ENCODE measurements at places on chromosomes 1 and 21.
A peak's percentile ranks its signal among the peaks of the same experiment; 100 is the strongest.

DNA sequence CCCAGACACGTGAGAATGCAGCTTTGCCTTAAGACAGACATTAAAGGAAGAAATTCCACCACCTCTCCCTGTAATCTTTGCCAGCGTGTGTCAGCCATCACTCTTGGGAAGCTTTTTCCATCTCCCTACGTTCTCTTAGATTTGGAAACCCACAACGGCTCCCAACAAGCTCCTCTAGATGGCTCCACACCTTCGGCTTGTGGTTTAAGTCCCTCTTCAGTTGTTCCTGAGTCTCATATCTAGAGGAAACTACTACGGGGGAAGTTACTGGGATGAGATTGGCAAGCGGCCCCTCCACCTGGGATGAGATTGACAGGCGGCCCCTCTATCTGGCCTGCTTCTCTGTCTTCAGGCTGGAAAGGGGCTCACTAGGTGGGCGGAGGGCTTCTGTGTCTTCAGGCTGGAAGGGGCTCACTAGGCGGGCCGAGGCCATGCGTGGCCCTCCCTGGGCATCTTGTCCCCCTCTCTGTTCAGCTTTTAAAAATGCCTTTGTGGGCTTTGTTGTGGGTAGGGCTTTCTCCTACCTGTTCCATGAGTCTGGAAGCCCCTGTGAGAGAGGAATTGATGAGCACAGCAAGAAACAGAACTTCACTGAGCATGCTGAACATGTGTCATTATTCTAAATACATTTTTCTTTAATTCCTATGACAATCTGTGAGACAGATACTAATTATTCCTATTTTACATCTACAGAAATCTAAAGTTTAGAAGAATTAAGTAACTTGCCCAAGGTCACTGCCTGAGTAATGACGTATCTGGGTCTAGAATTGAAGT, 670.5 kb downstream of the KIF26B start:
- DNase-seq: no peak

- DNase-seq: no peak
Observed at GRCh38 chr1:43570715-43571114, 40.0 kb downstream of the PTPRF start.

- no peak for DNase-seq
Observed at GRCh38 chr1:91650764-91651163, 150.1 kb downstream of the CDC7 start.

DNA sequence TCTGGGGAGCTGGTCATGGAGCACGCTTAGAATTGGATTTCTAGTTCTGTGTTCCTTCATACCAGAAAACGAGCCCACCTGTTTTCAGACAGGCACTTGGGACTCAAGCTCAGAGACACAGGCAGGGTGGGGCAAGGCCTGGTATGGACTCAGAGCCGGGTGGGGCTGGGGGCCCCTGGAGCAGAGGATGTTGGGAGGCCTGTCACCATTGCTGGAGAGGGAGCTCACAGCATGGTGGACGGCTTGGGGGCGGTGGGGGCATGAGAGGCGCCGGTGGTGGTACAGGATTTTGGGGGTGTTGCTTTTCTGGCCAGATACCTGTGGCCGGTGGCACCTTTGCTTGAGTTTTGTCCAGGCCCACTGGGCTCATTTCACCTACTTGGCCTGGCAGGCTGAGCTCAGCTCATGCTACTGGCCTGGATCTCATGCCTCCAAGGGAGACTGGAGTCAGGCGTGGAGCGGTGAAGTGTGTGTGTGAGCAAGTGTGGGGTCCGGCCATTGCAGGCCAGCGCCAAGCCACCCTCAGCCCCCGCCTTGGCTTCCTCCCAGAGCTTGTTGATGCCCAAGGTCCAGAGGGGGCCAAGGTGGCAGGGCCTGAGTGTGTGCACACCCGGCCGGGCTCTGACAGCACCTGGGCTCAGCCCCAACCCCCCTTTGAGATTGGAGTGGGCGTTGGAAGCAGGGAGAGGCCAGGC, 8.7 kb downstream of the SLX9 start:
- DNase-seq: no peak

DNA sequence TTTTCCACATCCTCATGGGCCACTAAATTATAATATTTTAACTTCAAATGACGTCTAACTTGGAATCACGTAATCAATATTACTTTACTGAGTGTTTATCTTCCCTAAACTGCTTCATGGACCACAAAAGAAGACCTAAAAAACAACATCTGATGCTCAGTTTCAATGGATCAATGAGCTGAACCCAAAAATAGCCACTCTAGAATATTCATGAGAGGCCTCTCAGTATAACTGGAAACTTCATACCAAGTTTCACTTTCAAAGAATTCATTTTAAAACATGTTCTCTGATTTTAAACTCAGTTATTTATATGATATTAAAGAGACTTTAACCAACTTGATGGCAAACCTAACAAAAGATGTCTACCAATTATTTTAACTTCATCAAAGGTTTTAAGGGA, 23.7 kb upstream of the TIAM1 start:
- DNase-seq: no peak

GRCh38 chr1:230982696-230983095, 3.8 kb downstream of the ARV1 start:
- DNase-seq: no peak

DNA sequence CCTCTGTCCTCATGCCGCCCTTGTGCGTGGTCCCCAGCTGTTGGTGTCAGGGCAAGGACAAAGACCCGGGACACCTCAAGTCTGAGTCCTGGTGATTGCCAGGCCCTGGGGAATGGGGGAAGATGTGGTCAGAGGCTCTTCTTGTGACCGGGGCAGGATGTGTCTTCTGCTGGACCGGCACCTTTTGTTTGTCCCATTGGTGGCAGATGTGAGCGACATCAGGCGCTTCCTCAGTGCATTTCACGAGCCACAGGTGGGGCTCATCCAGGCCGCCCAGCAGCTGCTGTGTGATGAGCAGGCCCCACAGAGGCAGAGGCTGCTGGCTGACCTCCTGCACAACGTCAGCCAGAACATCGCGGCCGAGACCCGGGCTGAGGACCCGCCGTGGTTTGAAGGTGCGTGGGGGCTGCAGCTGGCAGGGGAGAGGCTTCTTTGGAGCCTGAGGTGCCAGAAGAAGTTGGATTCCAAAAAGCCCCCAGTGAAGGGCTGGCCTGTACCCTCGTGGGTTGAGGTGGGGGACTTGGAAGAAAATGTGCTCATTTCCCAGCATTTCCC, 8.4 kb downstream of the DFFB start:
- no peak for DNase-seq

DNA sequence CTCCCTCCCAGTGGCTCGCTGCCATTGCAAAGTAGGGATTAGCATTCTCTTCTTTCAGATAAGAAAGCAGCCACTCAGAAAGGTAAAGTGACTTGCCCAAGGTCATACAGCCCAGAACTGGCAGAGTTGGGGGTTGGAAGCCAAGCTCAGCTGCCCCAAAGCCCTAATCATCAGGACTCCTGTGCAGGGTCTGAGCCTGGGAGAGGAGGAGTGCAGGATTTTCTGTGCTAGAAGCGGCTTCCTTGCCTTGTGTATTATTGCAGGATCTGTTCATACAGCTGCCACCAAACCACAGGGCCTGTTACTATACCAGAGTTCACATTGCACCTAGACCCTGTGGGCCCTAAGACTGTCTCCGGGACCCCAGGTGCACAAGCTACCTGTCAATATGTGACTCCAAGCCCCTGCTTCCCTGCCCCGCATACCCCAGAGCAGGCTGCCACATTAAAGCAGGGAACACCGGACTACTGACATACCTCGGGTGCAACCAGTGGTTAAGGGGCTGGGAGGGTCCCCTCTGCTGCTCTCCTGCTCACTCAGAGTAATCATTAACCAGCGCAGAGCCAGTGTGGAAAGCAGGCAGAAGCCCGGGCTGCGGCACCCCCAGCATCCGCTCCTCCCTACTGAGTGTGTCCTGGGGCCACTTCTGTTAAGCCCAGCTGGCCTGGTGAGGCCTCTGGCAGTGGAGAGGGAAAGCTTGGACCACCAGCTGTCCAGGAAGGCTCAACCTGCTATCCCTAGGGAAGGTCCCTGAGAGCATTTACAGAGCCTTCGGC, 15.8 kb downstream of the HSPG2 start:
- no peak for DNase-seq

DNA sequence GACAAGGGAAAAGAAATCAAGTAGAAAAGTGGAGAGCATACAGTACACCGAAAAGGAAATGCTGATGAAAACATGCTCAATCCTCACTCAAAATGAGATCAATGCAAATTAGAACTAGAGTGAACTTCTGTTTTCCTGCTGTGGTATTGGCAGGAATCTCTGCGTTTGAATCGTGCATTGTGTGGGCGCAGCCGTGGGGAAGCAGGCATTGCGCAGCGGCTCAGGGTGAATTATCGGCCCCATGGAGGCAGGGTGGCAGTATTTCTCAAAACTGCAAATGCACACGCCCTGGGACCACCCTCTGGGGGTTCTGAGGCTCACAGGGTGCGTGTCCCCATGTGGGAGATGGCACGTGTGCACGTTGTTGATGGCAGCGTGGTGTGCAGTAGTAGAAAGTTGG, 140.6 kb downstream of the PEX14 start:
- DNase-seq: no peak

DNA sequence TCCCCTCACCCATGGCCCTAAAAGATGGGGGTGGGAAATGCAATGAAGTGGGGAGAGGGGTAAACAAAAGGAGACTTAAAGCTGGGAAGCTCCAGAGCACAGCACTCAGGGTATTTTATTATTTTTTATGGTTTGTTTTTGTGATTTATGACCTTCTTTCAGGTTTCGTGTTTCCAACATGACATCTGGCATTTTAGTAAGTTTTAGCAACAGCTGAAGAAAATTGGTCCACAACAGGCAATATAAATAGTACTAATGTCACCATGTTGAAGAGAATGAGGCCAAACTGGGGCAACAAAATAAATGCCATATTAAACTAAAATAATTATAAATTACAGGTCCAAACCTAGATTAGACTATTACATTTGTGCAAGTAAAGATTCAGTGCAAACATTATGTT, 56.3 kb downstream of the TBX15 start:
- no peak for DNase-seq

DNA sequence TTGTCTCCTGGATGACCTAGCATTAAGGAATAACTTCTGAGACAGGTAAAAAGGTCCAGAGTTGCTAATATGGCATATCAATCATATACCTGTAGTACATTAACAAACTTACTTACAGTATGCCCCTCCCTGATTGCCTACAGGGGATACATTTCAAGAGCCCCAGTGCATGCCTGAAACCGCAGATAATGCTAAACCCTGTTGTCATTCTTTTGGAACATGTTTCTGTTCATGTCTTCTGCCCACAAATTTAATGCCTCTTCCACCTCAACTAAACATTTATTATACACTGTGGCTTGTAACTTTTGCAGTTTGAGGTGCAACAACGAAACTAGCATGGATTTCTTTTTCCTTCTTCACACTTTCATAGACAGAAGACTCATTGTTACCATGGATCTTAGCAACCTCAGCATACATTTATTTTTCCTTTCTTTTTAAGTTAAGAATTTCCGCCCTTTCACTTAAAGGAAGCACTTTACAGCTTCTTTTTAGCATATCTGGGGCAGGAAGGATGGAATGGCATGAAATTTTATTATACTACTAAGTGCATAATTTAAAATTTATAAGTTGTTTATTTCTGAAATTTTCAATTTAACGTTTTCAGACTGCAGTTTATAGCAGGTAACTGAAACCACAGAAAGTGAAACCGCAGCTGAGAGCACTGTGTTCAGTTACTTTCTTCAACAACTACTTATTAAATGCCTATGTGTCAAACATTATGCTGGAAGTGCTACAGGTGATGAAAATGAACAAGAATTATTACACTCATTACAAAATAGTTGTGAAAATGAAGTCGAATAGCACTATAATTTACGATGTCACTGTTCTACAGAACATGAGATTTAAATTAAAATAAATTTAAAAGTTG, 25.3 kb downstream of the F13B start:
- no peak for DNase-seq

DNA sequence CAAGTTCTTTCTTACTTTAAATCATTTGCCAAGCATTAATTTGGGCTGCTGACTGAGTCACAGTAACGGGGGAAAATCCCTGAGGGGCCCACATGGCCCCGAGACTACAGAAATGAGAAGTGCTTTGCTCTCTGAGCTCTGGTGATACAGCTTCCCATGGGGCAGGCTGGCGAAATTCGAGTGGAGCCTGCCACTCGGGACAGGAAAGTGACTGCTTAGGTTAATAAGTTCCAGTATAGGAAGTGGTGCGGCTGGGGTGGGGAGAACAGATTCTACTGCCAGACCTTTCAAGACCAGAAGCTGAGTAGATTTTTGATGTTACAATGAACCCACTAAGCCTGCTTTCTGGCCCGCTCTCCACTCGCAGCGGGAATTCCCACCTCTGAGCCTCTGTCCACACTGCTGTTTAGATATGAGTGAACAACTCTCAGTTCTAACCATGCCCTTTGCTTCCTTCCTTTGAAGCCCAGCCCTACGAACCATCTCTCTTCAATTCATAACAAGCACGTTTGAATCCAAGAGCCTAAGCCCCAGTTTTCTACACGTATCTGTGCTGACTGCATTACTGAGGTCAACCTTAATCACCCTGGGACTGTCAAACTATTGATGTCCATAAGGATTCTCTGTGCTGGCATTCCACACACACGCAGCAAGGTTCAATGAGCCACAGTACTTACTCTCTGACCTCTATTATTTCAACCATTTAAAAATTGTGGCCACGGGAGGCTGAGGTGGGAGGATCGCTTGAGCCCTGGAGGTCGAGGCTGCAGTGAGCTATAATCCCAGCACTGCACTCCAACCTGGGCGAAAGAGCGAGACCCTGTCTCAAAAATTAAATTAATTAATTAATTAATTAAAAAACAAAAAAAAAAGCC, 9.6 kb downstream of the ZBTB17 start:
- DNase-seq: peak; percentile 96

- no peak for DNase-seq
Observed at GRCh38 chr1:1274299-1274930, 761 bp upstream of the UBE2J2 start.

- DNase-seq: no peak
Observed at GRCh38 chr21:26887251-26887650, 42.0 kb upstream of the ADAMTS1 start.

- no peak for DNase-seq
Observed at GRCh38 chr21:29232530-29233255, 66.0 kb upstream of the BACH1 start.

DNA sequence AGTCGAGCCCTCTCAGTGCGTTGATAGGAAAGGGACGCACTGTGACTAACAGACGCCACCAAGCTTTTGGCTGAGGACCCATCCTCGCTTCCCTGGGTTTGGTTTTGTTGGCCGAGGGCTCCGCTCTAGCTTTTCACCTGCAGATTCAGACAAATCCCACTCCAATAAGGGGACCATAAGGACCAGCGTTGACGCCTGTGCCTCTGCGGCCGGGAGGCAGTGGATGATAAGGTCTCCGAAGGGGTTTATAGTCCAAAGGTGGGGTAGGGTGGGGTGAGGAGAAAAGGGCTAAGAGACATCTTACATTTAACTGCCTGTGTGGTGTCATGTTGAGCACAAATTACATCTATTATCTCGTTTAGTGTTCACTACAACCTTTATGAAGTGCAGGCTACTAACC, 760 bp downstream of the PEX14 start:
- DNase-seq: no peak

All from activated CD8-positive, alpha-beta T cell treated with anti-CD3 and anti-CD28 coated beads for 36 hours (primary cell).